ENCODE measurements at places on chromosomes 16 and 17.

- peak; percentile 96 for DNase-seq
Measured at GRCh38 chr17:4969047-4969550, 1.5 kb upstream of the SPAG7 start.

DNA sequence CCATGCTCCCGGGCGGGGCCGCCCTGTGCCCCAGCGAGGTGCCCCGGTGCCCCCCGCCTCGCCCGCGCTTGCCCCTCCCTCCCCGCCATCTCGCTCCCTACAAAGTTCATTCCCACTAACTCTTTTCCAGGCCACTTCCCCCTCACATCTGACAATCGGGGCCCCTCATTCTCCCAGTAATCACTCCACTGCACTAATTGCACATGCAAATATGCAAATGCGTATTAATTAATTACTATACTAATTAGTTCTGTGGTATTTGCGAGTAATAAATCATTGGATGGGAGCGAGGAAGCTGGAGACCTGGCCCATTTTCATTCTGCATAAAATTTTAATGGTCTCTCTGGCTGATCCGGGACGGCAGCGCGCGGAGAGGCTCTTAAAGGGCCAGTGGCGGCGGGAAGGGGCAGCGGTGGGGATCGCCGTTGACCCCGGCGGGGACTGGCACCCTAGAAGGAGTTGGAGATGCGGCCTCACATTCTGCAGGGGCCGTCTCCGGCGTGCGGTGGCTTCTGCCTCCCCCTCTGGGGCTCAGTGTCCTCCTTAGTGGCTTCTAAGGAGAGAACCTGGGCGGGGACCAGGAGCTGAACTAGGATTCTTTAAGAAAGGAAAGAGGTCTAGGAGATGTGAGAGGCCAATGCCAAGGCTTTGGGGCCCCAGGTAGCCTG, 8.4 kb upstream of the PPP1R1B start:
- no peak for DNase-seq

GRCh38 chr16:30722443-30722842, 23.5 kb downstream of the SRCAP start:
- no peak for DNase-seq

DNA sequence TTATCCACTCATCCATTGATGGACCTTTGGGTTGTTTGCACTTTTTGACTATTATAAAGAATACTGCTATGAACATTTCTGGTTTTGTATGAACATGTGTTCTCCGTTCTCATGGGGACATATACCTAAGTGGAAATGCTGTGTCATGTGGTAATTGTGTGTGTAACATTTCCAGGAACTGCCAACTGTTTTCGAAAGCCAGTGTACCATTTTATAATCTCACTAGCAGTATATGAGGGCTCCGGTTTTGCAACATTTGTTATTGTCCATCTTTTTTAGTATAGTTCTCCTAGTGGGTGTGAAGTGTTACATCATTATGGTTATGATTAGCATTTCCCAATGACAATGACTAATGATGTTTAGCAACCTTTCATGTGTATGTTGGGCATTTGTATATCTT, 5.1 kb upstream of the TRIM25 start:
- no peak for DNase-seq

DNA sequence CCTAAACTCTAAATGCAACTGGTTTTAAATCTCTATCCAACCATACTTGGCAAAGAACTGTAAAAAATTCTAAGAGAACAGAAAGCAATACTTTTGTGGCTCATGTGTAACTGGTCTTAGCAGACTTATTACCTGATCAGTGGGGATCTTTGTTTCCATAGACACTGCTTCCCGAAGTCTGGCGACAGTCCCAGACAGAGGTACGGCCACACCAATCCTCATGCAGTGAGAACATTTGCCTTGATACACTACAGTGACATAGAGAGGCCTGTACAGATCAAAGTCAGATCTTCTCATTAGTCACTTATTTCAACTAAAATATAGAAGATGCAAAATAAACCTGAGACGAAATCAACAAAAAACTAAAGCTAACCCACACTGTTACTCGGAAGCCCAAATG, 43.9 kb downstream of the USP31 start:
- DNase-seq: no peak

DNA sequence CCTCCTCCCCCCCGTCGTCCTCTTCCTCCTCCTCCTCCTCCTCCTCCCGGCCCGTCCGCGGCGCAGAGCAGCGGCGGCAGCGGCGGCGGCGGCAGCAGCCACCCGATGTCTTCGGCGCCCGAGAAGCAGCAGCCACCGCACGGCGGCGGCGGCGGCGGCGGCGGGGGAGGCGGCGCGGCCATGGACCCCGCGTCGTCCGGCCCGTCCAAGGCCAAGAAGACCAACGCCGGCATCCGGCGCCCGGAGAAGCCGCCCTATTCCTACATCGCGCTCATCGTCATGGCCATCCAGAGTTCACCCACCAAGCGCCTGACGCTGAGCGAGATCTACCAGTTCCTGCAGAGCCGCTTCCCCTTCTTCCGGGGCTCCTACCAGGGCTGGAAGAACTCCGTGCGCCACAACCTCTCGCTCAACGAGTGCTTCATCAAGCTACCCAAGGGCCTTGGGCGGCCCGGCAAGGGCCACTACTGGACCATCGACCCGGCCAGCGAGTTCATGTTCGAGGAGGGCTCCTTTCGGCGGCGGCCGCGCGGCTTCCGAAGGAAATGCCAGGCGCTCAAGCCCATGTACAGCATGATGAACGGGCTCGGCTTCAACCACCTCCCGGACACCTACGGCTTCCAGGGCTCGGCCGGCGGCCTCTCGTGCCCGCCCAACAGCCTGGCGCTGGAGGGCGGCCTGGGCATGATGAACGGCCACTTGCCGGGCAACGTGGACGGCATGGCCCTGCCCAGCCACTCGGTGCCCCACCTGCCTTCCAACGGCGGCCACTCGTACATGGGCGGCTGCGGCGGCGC, at the start of gene FOXF1:
Gene FOXF1 (plus strand): TSS at position 63 of the 797 bp plus-strand sequence. CDS start 43 bp downstream, at position 106.
- DNase-seq: peak; percentile 71

DNA sequence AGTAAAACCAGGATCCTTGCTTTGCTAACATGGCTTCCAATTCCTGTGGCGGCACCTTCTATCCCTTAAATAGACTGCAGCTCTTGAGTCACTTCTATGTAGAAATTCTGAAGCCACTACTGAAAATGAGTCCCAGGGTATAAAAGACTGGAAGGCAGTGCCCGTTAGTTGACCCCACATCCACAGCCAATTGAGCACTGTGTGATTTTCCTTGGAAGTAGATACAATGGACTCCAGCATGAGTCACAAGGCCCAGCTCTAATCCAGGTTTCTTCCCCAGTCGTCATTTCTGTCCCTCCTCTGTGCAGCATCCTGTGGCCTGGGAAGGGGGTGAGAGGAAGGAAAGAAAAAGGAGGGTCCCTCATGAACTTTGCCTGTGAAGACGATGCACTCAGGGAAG, 69.5 kb downstream of the HLF start:
- peak; percentile 70 for DNase-seq

DNA sequence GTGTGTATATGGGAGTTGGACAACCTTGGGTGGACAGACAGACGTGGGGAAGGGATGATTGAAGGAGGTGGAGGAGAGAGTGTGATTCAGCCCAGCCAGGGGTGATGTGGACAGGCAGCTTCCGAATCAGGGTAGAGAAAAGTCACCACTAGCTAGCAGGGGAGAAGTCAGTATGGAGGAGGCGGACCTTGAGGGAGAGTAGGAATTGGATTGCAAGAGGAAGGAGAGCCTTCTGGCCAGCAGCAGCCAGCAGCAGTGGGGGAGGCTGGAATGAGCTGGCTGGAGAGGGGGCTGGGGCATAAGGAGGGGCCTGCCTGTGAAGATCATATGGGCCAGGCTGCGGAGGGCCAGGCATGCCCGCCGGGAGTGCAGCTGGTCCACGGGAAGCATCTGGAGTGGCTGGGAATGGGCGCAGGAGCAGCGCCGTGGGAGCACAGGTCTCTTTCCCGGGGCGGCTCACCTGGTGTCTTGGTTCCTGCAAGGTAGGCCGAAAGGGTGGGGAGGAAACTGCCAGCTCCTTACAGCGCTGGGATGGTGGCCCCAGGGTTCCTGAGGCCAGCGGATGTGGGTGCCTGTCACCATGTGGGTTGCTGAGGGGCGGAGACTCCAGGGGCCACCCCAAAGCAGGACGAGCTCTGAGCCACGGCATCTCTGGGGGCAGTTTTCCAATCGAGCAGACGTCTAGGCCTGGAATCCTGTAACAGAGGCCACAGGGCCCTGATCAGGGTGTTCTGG, 235.3 kb downstream of the SEC14L1 start:
- DNase-seq: peak; percentile 89

GRCh38 chr16:17770104-17770503, 299.3 kb upstream of the XYLT1 start:
- DNase-seq: no peak

DNA sequence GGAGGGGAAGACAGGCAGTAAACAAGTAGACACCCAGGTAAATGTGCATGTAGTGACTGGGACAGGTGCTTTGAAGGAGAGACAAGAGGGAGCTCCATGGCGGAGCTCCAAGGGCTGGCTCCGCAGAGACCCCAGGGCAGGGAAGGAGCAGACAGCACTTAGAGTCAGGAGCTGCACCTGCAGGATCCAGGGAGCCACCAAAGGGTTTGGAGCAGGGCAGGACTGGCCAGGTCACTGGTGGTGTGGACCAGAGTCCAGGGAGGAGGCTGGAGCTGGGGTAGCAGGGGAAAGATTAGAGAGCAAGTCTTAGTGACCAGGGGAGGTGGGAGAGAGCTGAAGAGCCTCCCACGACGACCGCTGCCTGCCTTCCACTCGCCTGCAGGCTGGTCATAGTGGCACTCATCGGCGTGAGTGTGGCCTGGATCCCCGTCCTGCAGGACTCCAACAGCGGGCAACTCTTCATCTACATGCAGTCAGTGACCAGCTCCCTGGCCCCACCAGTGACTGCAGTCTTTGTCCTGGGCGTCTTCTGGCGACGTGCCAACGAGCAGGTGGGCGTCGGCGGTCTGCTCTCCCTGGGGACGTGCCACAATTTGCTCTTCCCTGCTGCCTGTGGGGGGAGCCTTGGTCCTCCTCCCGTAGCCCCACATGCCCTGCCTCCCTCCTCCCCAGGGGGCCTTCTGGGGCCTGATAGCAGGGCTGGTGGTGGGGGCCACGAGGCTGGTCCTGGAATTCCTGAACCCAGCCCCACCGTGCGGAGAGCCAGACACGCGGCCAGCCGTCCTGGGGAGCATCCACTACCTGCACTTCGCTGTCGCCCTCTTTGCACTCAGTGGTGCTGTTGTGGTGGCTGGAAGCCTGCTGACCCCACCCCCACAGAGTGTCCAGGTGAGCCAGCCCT, 14.7 kb upstream of the FAM83G start:
- no peak for DNase-seq

DNA sequence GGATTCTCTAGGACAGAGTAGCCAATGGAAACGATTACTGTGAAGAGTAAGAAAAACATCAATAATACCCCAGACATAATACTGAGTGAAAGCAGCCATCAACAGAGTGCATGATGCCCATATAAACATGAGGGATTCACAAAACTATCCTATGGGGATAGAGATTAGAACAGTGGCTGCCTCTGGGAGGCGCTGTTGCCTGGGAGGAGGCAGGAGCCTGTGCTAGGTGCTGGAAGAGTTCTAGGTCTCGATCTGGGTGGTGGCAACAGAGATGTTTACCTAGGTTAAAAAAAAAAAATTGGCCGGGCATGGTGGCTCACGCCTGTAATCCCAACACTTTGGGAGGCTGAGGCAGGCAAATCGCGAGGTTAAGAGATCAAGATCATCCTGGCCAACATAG, 7.9 kb downstream of the FA2H start:
- DNase-seq: no peak

GRCh38 chr16:4814046-4814445, 11.6 kb upstream of the ROGDI start:
- DNase-seq: no peak

DNA sequence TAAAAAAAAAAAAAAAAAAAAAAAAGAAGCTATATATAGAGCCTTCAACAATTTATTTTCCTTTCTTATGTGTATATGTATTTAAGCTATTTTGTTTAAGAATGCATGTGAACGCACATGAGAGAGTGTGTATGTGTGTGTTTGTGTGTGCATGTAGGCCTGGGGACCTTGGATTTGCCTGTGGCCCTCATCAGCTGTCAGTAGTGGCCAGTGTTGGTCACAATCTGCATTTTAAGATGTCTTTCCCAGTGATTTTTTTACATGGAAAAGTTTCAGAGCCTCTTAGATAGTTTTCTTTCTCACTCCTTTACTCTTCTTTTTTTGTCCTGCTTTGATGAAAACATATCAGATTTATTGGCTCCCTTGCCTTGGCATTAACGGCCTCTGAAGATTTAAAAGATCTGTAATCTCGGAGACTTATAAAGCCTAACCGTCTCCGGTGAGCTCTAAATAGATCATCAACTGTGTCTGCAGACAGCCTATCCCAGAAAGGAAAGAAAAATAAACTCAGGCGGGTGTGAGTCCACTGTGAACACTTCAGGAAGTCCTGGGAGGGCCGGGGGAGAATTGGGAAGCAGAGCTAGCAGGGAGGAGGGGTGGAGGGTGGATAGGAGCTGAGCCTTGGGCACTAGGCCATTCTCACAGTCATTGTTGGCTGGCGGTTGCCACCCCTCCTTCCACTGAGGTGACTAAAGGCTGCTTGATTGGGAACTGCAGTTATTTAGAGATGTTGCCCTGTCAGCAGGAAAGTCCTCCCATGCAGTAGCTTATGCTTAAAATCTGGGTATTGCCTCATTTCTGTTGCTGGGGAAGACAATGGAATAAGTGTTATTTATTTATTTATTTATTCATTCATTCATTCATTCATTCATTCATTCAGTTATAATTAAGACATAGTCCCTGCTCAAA, 86.8 kb downstream of the WWP2 start:
- DNase-seq: peak; percentile 95

GRCh38 chr16:31010585-31011325, at the start of gene STX1B:
STX1B (minus strand) TSS chr16:31010638; CDS start chr16:31010396, 242 bp downstream.
- DNase-seq: peak; percentile 58

Data from fibroblast of skin of right biceps (primary cell).